Activated gamma-delta T cell (primary cell): ENCODE measurements at places on chromosomes 3 and 15.

DNA sequence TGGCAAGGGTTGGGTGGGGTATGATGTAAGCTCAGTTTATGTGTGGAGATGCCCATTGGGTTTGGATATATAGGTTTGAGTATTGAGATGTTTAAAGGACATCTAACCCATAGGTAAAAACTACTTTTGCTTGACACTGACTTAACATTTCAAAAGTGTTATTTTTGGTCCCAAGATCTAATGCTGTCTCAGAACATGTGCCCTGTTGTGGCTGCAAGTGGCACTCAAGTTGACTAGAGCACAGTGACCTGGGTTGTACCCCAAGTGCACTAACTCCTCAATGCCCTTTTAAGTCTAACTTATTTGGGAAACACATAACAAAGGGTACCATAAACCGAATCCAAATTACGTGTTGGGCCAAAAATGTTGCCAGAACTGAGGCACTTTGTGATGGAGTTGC, 56.5 kb upstream of the CCR4 start:
- no peak for DNase-seq

- no peak for DNase-seq
These were observed 84.9 kb downstream of the HMG20A start for GRCh38 chr15:77505556-77505955.

- DNase-seq, result no peak
These were observed 208.6 kb downstream of the NFKBIZ start for GRCh38 chr3:102057781-102058421.

- no peak for DNase-seq
These were observed 609.7 kb upstream of the GOLIM4 start for GRCh38 chr3:168705412-168705811.

DNA sequence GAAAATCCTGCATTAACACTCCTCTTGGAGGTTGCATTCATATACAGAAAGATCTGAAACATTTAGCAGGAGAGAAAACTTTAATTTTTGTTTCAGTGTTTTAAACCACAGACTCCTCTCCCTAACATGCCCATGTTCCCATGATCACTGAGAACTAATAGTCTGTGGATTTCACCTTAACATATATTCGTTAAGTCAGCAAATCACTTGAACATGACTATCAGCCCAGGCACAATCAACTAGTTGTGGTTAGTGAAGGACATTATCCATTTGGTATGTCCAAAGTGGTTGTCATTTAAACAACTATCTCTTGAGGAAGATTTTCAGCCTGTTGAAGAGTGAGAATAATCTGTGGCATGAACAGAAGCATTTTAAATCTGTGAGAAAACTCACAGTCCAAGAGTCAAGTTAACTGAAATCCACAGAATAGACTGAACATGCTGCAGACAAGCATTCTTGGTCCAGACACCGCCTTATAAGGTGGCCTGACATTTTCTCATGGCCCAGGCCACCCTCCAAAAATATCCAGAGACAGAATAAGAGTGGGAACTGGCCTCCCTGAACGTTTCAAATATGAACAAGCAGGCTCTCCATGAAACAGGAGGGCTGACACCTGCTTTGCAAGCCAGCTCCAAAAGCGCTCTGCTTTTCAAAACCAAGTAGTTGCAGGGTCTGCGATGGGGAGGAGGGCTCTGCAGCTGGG, 39.9 kb upstream of the ADCY5 start:
- no peak for DNase-seq

- no peak for DNase-seq
These were observed 58.6 kb downstream of the WWTR1 start for GRCh38 chr3:149599236-149599635.

DNA sequence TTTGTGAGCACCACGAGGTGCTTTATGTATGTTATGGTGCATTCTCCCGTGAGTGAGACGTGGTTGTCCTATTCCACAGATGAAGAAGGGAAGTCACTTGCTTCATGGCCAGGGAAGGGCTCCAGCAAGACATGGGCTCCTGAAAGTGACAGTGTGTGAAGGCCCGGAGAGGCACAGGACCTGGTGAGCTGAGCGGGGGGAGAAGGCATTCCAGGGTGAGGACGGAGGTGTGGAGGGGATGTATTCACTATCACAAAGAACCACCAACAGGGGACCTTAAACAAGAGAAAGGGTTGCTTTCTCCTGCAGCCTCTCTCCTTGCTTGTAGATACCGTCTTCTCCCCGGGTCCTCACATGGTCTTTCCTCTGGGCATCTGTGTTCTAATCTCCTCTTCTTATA, 139.1 kb downstream of the FBLN2 start:
- no peak for DNase-seq
